Muscle of back (tissue), 13 donors: ENCODE measurements at places on chromosomes 5 and 9.
A peak's percentile ranks its signal among the peaks of the same experiment; 100 is the strongest.

DNA sequence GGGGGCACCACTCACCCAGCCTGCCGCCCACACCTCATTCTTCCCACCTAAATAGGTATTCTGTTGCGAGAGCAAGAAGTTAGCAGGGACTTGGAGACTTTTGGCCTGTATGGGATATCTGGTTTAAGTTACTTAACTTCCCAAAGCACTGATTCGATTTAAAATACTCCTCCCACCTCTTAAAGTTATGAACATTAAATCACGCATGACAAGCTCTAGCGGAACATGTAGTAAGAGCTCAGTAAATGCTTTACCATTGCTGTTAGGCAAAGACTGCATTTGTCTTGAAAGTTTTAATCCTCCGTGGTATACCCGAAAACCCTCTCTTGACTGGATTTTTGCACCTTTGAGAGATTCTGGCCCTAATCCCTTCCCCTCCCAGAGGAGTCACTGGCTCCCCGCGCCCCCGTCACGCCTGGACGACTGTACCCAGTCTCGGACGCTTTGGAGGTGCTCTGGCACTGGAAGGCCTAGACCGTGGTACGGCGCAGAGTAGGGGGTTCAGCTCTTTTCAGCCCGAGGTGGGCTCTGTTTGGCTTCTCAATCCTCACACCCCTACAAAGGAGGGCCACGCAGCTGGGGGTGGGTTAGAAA lies 4.4 kb downstream of the GDNF start:
- no peak for DNase-seq

GRCh38 chr9:2771087-2771486 lies 53.8 kb downstream of the KCNV2 start:
- DNase-seq: no peak

DNA sequence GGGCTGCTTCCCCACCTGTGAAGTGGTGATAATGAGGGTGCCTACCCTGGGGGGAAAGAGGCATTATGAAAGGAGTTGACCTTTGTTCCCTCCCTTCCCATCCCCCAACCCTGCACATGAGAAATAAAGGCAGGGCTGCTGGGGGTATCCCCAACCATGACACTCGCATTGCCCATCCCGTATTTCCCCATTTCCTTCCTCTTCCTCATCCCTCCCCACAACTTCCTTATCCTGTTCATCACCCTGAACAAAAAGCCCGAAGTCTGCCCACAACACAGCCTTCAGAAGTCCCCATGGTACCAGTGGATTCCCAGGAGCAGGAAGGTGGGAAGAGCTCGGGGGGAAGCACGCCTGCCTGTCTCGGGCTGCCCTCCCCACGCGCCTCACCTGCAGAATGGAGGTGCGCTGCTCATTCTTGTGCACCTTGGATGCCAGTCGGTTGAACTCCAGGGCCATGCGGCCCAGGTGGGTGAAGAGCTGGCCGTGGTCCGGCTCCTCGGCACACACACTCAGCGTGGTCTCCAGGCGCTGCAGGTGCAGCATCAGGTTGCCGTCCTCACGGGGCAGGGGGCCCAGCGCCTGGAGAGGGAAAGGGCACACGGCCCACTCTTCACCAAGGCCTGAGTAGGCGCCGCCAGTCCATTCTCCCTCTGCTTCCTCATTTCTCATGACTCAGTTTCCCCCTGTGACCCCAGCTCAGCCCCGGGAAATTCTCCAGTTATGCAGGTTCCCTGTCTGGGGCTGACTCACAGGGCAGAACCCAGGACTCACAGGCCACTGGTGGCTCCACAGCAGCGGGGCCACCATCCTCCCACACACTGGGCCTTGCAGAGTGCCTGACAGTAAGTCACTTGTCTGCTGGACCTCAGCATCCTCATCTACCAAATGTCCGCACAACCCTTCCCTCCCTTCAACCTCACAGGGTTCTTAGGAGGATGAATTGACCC lies 24.2 kb downstream of the TNIP1 start:
- no peak for DNase-seq

GRCh38 chr5:153350175-153350883 lies 140.1 kb upstream of the GRIA1 start:
- no peak for DNase-seq

DNA sequence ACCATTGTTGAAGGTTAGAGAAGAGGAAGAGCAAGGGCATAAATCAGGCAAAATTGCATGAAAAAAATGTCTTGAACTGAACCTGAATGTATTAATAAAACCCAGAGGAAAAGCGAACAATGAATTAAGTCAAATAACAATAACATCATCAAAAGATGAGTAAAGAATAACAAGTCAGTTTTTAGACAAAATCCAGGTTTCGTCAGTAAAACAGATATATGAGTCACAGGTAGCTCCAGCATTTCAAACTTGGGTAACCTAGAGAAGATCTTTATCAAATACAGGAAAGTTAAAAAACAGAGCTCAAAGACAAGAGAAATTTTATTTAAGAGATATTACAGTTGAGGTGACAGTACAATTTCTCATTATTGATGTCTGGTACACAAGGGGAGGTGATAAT lies 332.4 kb downstream of the EFNA5 start:
- DNase-seq: no peak

DNA sequence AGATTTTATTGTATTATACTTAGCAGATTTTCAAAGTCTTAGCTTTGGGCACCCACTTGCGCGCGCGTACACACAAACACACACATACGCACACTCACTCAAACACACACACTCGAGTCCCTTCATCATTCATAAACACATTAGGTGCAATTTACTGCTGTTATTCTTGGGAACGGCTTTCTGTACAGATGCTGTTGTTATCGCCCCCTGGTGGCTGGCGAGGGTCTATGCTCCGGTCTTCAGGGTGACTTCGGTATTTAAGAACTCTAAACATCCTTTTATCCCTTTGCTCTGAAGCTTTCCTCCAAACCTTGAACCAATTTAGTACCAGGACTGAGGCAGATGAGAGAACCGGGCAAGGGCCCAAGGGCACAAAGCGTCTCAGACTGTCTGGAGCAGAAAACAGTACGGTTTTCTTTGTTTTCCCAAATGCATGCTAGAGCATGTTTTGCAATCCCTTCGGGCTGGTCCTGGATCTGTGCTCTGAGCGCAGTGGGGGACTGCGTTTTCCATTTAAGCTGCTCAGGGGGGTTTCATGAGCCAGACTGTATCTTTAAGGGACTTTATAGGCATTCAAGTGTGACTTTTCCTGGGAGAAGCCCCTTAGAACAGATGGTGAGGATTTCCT lies 1.7 kb upstream of the SLIT3 start:
- peak; percentile 73 for DNase-seq

GRCh38 chr9:2116073-2116472 lies 100.9 kb downstream of the SMARCA2 start:
- no peak for DNase-seq

GRCh38 chr9:95497772-95498171 lies 19.0 kb downstream of the PTCH1 start:
- DNase-seq: peak; percentile 47

DNA sequence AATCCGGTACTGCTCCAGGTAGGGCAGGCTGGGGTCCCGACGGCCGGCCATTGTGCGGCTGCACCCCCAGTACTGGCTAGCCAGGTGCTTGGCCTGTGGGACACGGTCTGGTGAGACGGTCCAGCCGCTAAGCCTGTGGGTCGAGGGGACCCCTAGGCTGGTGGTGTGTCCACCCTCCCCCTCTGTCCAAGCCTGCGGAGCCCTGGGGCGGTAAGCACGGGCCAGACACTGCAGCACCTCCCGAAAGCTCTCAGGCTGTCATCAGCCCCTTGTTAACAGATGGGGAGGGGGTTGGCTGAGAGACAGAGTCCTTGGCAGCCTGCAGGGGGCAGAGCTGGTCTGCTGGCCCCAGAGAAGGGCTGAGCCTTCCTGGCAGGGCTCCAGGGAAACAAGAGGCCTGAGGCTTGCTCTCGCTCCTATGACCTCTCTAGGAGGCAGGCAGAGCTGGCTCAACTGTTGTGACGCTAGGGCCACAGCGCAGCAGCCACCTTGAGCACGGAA lies 11.8 kb upstream of the MRNIP start:
- DNase-seq: peak; percentile 77

DNA sequence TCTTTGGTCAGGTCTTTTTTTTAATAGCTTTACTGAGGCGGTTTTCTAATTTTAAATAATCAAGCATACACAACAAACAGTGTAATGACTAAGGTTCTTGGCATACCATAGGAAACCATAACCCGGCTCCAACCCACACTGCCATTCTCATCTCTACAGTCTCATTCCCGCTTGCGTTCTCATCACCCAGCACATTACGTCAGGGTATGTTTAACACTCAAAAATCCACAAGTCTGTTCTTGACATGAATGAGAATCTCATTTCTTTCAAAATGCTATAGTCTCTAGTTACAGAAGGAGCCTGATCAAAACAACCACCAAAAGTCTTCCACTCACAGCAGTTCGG lies 505 bp downstream of the C5orf34 start:
- no peak for DNase-seq

- DNase-seq: no peak
These were observed 31.9 kb upstream of the TBC1D2 start for GRCh38 chr9:98287384-98287783.

- no peak for DNase-seq
These were observed 16.0 kb upstream of the SLC22A4 start for GRCh38 chr5:132277971-132278853.
